ENCODE measurements at places on chromosomes 12 and 14.

- no peak for DNase-seq
Measured at GRCh38 chr14:90660865-90661570, 155.2 kb downstream of the TTC7B start.

- DNase-seq, result no peak
Measured at GRCh38 chr12:4148418-4149056, 125.0 kb upstream of the CCND2 start.

- DNase-seq, result no peak
Measured at GRCh38 chr12:63782466-63782865, 2.8 kb downstream of the RXYLT1 start.

- DNase-seq, result no peak
Measured at GRCh38 chr14:96215452-96216244, 11.0 kb downstream of the BDKRB2 start.

DNA sequence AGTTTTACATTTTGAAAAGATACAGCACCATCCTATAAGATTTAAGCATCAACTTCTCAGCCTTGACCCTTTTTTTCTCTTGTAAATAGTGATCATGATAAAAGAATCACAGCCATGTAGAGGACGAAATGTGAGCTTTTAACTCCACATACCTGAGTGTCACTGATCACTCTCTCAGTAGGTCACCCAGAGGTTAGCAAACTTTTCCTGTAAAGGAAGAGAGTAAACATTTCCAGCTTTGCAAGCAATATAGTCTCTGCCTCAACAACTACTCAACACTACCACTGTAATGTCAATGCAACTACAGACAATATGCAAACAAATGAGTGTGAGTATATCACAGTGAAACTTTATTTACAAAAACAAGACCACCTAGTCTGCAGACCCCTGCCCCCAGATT lies 912.1 kb downstream of the DIO2 start:
- no peak for DNase-seq

DNA sequence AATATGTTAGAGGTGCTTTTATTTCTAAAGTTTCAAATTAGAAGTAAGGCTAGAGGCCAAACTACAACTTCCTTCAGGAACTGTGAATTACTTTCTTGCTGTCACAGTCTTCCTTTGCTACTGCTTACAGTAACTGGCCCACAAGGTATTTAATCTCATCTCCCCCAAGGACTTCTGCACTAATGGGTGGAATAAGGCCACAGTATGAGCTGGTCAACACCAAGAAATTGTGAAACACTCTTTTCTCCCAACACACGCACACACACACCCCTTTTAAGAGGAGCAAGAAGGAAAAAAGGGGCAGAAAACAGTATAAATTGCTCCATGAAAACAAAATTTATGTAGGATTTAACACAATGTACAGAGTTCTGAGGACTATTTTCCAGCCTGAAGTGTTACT lies 45.6 kb downstream of the SCAF11 start:
- no peak for DNase-seq

- DNase-seq, result no peak
Measured at GRCh38 chr12:57777911-57778310, 4.7 kb upstream of the TSFM start.

DNA sequence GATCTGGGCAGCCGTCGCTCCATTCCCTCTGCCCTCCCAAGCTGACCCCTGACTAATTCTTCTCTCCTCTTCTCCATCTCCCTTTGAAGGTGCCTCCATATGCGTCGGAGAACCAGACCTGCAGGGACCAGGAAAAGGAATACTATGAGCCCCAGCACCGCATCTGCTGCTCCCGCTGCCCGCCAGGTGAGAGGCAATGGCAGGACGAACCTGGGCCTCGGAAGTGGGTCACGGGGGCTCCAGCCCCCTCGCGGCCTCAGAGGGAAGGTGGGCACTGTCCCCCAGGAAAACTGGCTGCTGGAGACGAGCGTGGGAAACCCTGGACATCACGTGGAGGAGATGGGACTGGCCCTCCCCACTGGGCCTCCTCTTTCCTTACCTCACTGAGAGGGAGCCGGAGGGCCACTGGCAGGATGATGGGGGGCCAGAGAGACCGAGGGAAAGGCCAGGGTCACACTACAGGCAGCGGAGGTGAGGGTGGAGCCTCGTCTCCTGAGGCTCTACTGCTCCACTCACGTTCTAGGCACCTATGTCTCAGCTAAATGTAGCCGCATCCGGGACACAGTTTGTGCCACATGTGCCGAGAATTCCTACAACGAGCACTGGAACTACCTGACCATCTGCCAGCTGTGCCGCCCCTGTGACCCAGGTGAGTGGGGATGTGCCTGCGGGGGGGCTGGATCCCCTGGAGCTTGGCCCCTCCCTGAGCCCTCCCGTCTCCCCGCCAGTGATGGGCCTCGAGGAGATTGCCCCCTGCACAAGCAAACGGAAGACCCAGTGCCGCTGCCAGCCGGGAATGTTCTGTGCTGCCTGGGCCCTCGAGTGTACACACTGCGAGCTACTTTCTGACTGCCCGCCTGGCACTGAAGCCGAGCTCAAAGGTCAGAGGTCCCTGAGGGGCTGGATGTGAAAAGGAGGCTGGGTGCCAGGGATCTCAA lies 806 bp downstream of the LTBR start:
- no peak for DNase-seq

DNA sequence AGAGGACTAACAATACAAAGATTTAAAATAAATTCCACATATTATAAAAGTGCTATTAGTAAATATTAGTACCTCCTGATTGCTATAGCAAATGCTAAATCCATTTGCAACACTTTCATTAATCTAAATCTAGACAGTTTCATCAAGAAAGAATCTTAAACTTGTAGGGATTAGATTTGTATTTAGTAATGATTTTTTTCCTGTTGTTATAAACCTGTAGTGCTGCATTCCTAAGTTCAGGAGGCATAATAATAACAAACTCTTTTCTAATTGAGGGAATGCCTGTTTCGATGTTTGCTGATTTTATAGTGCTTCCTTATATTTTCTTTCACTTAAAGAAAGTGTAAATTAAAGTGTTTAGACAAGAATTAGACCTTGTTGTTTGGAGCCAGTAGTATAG lies 166.1 kb downstream of the FOXA1 start:
- no peak for DNase-seq

GRCh38 chr14:81122326-81122725 lies 98.4 kb downstream of the GTF2A1 start:
- DNase-seq, result no peak

GRCh38 chr12:48999371-49000131 lies at the start of gene DDN:
DDN (minus strand) TSS chr12:48999375; CDS start chr12:48999287, 88 bp downstream.
- no peak for DNase-seq

- no peak for DNase-seq
Measured at GRCh38 chr12:14954269-14954668, 7.1 kb downstream of the ARHGDIB start.

DNA sequence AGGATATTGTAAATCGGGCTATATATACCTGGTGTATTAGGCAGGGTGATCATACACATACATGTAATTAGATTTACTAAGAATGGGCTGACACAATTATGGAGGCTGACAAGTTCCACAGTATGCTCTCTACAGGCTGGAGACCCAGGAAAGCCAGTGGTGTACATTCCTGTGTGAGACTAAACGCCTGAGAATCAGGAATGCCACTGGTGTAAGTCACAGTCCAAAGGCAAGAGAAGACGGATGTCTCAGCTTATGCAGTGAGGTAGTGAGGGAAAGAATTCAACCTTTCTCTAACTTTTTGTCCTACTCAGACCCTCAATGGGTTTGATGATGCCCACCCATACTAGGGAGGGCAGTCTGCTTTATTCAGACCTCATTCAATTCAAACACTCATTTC lies 57.1 kb downstream of the METTL25 start:
- DNase-seq, result no peak

GRCh38 chr14:61608245-61609165 lies 86.8 kb upstream of the HIF1A start:
- DNase-seq, result no peak

GRCh38 chr14:82394916-82395315 lies 861.3 kb upstream of the SEL1L start:
- DNase-seq, result no peak

- peak; percentile 41 for DNase-seq
Measured at GRCh38 chr14:95045836-95046430, 111.4 kb downstream of the DICER1 start.

GRCh38 chr14:93183596-93184317 lies 940 bp downstream of the MOAP1 start:
- DNase-seq, result peak; percentile 45

DNA sequence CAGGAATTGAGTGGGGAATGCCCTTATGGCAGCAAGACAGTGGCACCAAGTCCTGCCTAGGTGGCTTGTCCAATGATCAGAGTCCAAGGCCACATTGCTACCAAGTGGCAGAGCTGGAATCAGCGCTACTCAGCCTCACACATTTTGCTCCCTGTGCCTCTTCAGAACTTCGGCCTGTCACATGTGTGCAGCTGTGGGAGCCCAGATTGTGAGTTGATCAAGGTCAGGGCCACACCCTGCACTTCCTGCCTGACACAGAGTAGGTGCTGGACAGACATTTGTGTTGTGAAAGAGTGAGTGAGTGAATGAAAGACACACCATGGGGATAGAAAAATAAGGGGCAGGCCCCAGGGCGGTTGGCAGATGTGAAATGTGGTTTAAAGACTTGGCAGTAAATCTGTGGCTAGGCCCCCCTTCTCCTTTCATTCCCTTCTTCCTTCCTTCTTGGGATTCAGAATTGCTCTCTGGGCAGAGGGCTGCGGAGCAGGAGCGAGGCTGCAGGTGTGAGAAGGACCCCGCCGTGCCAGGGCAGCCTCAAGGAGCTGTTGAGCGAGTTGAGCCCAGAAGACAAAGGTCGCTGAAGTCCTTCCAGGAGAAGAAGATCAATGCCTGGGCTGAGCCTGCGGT lies 83.5 kb downstream of the SLC25A47 start:
- no peak for DNase-seq

DNA sequence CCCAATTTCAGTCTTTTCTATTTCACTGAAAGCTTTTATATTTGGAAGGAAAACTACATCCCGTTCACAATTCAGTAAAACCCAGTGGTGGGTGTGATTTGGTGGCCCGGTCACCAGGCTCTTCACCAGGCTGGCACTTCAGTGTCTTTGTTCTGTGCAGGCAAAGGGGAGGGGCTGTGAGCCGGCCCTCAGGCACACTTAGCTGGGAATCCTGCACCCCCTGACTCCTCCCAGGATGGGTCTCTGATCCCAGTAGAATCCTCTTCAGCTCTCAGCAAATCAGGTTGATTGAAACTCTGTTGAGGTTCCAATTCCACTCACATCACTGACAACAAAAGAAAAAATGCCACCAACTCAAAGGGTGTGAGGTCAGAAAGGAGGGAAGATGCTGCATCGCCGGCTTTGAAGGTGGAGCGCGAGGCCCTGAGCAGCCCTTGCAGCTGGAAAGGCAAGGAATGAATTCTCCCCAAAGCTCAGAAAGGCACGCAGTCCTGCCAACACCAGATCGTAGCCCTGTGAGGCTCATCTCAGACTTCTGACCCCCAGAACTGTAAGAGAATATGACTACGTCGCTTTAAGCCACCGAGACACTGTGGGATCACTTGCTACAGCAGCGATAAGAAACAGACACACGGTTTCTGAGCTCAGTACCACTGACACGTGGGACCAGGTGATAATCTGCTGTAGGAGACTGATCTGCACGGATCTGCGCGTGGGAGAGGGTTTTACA lies 166.6 kb downstream of the PIWIL1 start:
- no peak for DNase-seq

- DNase-seq, result no peak
Measured at GRCh38 chr12:131824450-131824849, 3.7 kb upstream of the MMP17 start.

- DNase-seq, result peak; percentile 40
Measured at GRCh38 chr14:104082807-104083206, 2.7 kb upstream of the ASPG start.

GRCh38 chr14:64772397-64772950 lies 68.2 kb downstream of the PLEKHG3 start:
- no peak for DNase-seq

DNA sequence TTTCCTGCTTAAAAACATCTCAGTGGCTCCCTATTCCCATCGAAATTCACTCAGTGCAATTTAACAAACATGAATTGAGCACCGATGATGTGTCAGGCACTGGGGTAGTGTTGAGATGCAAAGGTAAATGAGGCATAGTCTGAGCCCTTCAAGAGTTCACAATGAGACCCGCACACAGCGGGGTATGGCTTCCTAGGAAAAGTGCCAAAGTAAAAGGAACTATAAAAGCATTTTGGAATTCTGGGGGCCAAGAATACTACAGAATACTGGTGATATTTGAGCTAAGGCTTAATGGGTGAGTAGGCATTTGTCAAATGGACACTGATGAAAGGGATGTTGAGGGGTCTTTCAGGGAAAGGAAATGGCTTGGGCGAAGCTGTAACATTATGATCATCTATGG lies 315.4 kb downstream of the DPF3 start:
- DNase-seq, result no peak

DNA sequence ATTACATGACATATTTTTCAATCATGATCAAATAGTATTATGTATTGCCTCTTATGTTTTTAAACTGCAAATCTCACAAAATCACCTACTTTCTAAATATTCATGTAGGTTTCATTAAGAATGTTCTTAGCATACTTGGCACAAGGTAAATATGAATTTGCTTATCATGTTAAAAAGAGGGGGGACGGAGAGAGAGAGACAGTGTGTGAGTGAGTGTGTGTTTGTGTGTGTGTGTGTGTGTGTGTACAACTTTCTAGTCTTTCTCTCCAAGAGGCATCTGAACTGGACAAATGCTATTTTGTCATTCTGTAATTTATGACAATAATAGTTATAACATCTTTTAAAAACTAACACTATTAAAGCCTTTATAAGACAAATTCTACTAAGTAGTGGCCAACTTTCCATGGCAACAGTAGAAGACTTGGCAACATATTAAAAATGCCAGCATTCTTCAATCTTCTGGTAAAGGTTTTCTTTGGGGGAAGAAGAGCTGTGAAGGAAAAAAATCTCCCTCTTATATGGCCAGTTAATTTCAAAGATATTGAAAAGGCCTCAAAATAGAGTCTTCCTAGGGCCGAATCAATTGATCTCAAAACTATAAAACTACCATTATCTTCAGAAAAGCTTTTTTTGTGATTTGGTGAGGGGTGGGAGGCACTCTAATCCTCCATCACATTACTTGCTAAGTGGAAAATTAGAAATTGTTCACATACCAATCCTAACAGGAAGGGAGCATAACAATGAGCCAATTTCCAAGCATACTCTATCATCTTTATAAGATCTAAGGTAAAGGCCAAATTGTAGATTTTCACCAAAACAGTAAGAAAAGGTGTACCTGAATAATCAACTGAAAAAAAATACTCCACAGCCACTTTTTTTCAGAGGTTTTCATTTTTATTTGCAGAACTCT lies 28.2 kb downstream of the CDK17 start:
- no peak for DNase-seq

GRCh38 chr12:80419644-80420043 lies 24.4 kb upstream of the PTPRQ start:
- no peak for DNase-seq

DNA sequence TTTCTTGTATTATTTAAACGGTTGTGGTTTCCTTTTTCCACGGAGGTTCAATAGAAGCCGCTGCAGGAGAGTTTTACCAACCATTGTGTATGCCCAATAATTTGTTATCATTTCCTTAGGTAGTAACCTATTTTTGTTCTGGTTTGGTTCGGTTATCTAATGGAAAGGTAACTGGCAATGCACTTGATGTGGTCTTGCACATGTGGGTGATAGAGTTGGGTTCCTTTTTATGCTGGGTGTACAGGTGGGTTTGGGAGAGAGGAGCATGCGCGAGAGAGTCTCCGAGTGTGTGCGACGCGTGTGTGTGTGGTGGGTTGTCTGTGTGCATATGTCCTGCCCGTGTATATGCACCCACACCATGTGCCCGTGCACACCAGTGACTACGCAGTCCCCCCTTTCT lies 102.7 kb upstream of the FKBP4 start:
- no peak for DNase-seq

Measured in right forelimb (tissue), 1 donor.